HFFc6 (cell line): ENCODE measurements at places on chromosomes 1 and 21. TPM values are rescaled to one million over a fixed set of nuclear protein-coding genes. Genes with fewer than 3 reads are reported as not detected.

The MFAP2 gene
- 34.5 to 52.6 TPM (median 39.6 TPM) in 3 replicates for total RNA-seq

The HMCN1 gene
- total RNA-seq = 0.69 to 1.3 TPM (median 1.3 TPM) in 3 replicates

The SORT1 gene
- total RNA-seq = 51.6 to 78.3 TPM (median 53.5 TPM) in 3 replicates

The S100B gene
- total RNA-seq = not detected in 3 replicates

GRCh38 chr1:108961198-108961597 is 2.1 kb downstream of the CLCC1 start:
- peaks cover 3% of the 10 kb centered on the region; the same call in 1 of the 2 replicates for H3K27me3 ChIP-seq
- H3K4me3 ChIP-seq = no peak overlapping the region
- peaks cover 19% of the 10 kb centered on the region for H3K36me3 ChIP-seq

DNA sequence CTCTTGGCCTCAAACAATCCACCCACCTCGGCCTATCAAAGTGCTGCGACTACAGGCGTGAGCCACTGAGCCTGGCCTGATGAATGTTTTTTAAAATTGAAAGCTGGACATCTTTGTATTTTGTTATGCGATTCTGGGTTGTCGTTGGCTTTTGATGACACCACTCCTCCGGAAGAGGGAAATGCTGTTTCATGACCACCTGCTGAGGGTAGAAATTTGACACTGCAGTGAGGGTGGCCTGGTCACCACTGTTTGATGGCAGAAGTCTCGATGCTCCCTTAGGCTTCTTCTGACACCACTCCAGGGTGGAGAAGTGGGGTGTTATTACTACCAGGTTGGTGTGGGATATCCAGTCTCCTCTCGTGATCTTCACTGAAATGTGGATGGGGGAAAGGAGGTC is 357.2 kb downstream of the RGS7 start:
- peaks cover 5% of the 10 kb centered on the region for H3K27me3 ChIP-seq
- H3K4me1 ChIP-seq = peaks cover 15% of the 10 kb centered on the region
- H3K4me3 ChIP-seq = no peak overlapping the region
- no peaks in the 10 kb centered on the region for H3K36me3 ChIP-seq

DNA sequence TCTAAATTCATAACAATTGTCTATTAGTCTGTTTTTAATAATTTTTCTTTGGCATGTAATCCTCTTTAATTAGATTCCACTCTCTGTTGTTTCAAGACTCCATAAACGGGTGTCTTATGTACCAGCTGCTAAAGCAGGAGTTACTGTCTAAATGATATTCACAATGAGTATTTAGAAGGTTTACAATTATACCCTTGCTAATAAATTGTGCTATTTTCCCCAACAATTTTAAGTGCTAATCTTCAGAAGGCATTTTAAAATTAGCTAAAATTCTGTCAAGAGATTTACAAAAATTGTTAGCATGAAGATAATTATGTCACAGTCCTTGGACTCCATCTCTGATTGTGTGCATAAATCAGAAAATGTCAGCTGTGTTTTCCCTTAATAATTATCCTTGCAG is 83.7 kb downstream of the DPYD start:
- H3K4me1 ChIP-seq = peaks cover 38% of the 10 kb centered on the region
- no peak overlapping the region for H3K27ac ChIP-seq
- DNase-seq = no peak
- no peak overlapping the region for H3K4me3 ChIP-seq
- H3K36me3 ChIP-seq = peaks cover 4% of the 10 kb centered on the region; the same call in 1 of the 2 replicates

- no peak for DNase-seq
- no peak within 1 kb of the TSS for H3K27ac ChIP-seq
- H3K36me3 ChIP-seq = no peaks in the 10 kb centered on the region
- H3K27me3 ChIP-seq = peaks cover 6% of the 10 kb centered on the region
- H3K4me3 ChIP-seq = no peak within 1 kb of the TSS
- H3K4me1 ChIP-seq = peaks cover 5% of the 10 kb centered on the region; the same call in 1 of the 2 replicates
Observed at GRCh38 chr1:161069731-161070270, at the start of gene ARHGAP30. Gene ARHGAP30 (minus strand): TSS chr1:161069891. CDS start chr1:161069624, 267 bp downstream.

DNA sequence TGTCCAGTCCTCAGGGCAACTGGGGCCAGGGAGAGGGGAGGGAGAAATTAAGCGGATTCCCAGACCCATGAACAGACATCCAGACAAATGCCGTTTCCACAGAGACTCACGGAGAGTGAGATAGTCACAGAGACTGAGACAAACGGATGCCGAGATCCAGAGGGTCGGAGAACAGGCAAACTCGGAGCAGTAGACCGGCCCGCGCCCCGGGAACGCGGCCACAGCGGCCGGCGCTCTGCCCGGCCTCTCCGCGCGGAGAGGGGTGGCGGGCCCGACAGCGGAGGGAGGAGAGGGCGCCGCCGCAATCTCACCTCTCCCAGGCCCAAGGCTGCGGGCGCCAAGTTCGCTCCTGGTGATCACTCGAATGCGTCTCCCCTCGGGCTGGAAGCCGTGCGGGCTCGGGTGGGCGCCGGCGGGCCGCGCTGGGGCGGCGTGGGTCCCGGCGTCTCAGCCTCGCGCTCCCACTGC is 831 bp upstream of the FOXD2 start:
- no peaks in the 10 kb centered on the region; the same call in 1 of the 2 replicates for H3K27me3 ChIP-seq
- peak overlapping the region; percentile 92 for H3K4me3 ChIP-seq
- peak; percentile 8 for DNase-seq
- no peaks in the 10 kb centered on the region for H3K36me3 ChIP-seq
- H3K4me1 ChIP-seq = peaks cover 37% of the 10 kb centered on the region
- peak overlapping the region; percentile 80 for H3K27ac ChIP-seq

DNA sequence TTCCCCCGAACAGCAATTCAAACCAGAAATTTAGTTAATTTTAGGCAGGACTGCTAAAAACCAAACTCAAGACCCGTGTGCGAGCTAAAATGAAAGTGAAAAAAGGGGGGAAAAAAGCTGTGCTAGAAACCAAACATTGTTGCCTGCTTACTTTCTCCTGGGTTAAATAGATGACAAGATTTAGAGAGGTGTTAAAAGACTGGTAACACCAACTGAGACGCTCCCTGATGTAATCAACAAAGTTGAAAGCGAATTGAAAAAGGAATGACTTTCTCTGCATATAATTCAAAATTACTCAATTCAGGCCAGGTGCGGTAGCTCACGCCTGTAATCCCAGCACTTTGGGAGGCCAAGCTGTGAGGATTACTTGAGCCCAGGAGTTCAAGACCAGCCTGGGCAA is 6.8 kb downstream of the CDCA8 start:
- no peak overlapping the region for H3K4me3 ChIP-seq
- no peak for DNase-seq
- no peaks in the 10 kb centered on the region for H3K27me3 ChIP-seq
- no peak overlapping the region for H3K27ac ChIP-seq
- H3K36me3 ChIP-seq = peaks cover 39% of the 10 kb centered on the region

DNA sequence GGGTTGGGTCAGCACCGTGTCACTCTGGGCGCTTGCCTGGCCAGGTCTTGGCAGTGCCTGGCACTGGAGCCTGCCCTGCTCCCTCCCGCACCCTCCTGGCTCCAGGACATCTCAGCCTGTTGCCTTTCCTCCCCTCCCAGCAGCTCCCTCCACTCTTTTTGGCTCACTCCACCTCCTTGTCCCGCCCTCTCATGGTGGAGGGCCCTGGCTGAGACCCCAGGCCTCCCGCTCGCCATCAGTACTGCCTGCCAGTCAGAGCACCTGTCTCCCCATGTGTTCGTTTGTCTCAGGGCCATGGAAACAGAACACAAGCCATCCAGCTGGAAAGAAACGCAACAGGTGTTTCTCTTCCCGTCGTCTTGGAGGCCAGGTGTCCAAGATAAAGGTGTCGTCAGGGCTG is 61.0 kb downstream of the B3GALT5 start:
- peaks cover 12% of the 10 kb centered on the region; the same call in 1 of the 2 replicates for H3K4me1 ChIP-seq
- H3K4me3 ChIP-seq = no peak overlapping the region
- DNase-seq = no peak

DNA sequence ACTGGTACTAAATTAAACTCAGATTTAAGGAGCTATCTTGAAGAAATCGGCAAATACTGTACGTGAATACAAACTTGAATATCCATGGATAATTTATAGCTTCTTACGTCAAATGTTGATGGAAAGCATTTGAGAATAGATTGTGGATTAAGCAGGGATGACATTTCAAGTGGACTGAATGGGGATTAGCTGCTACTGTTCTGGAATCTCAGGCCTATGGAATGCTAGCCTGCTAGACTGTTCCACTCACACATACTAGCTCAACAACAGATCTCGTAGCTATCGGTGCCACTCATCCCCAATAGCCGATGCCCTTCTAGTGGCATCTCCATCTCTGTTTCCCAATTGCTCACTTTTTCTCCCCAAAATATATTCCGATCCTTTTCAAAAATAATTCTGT is 62.0 kb upstream of the USP25 start:
- H3K27me3 ChIP-seq = no peaks in the 10 kb centered on the region
- no peak overlapping the region for H3K27ac ChIP-seq
- peaks cover 29% of the 10 kb centered on the region for H3K4me1 ChIP-seq
- DNase-seq = no peak
- H3K4me3 ChIP-seq = no peak overlapping the region

GRCh38 chr1:5847013-5847659 is 145.1 kb downstream of the NPHP4 start:
- no peaks in the 10 kb centered on the region for H3K36me3 ChIP-seq
- H3K27ac ChIP-seq = no peak overlapping the region
- peaks cover 11% of the 10 kb centered on the region for H3K27me3 ChIP-seq
- no peaks in the 10 kb centered on the region for H3K4me1 ChIP-seq

GRCh38 chr1:245751116-245751515 is 596.3 kb downstream of the KIF26B start:
- peak; percentile 49 for DNase-seq
- peaks cover 38% of the 10 kb centered on the region for H3K36me3 ChIP-seq
- H3K4me3 ChIP-seq = 0 out of 2 replicates have a peak overlapping the region, but pooled peaks have one; percentile 7
- peak overlapping the region; percentile 20; the same call in 1 of the 2 replicates for H3K27ac ChIP-seq
- H3K27me3 ChIP-seq = peaks cover 2% of the 10 kb centered on the region

GRCh38 chr1:2033165-2033564 is 14.0 kb downstream of the GABRD start:
- H3K4me1 ChIP-seq = no peaks in the 10 kb centered on the region
- no peaks in the 10 kb centered on the region; the same call in 1 of the 2 replicates for H3K36me3 ChIP-seq
- no peak overlapping the region for H3K27ac ChIP-seq
- DNase-seq = no peak
- no peak overlapping the region for H3K4me3 ChIP-seq

GRCh38 chr1:30899577-30900389 is 8.8 kb downstream of the SDC3 start:
- no peaks in the 10 kb centered on the region for H3K36me3 ChIP-seq
- H3K27ac ChIP-seq = no peak overlapping the region
- H3K4me1 ChIP-seq = peaks cover 36% of the 10 kb centered on the region
- no peak for DNase-seq
- H3K4me3 ChIP-seq = no peak overlapping the region

DNA sequence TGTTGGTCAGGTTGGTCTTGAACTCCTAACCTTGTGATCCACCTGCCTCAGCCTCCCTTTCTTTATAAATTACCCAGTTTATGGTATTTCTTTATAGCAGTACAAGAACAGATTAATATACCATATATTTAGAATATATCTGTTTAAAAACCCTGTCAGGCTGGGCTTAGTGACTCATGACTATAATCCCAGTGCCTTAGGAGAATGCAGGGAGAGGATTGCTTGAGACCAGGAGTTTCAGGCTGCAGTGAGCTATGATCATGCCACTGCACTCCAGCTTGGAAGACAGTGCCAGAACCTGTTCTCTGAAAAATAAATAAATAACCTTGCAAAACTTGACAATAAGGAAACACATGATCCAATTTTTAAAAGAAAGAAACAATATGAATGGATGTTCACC is 43.9 kb downstream of the ZNF684 start:
- H3K4me1 ChIP-seq = no peaks in the 10 kb centered on the region
- no peaks in the 10 kb centered on the region for H3K36me3 ChIP-seq
- DNase-seq = peak; percentile 4

- H3K4me3 ChIP-seq = no peak overlapping the region
- DNase-seq = no peak
- peaks cover 10% of the 10 kb centered on the region for H3K36me3 ChIP-seq
- H3K27ac ChIP-seq = no peak overlapping the region
- peaks cover 27% of the 10 kb centered on the region for H3K4me1 ChIP-seq
Observed at GRCh38 chr21:37208741-37209225, 58.4 kb downstream of the VPS26C start.

GRCh38 chr1:26858891-26859640 is 3.9 kb upstream of the SFN start:
- no peak for DNase-seq
- H3K4me3 ChIP-seq = no peak overlapping the region
- no peak overlapping the region for H3K27ac ChIP-seq

GRCh38 chr1:229088711-229089110 is 182.2 kb upstream of the RAB4A start:
- H3K4me1 ChIP-seq = no peaks in the 10 kb centered on the region
- H3K27me3 ChIP-seq = peaks cover 1% of the 10 kb centered on the region
- no peak overlapping the region for H3K4me3 ChIP-seq
- no peak overlapping the region for H3K27ac ChIP-seq

- no peak overlapping the region; the same call in 1 of the 2 replicates for H3K27ac ChIP-seq
- H3K4me3 ChIP-seq = no peak overlapping the region
- no peaks in the 10 kb centered on the region for H3K27me3 ChIP-seq
- DNase-seq = peak; percentile 21
Observed at GRCh38 chr1:40736085-40736531, 44.6 kb downstream of the NFYC start.

- peaks cover 2% of the 10 kb centered on the region for H3K27me3 ChIP-seq
- peaks cover 11% of the 10 kb centered on the region; the same call in 1 of the 2 replicates for H3K36me3 ChIP-seq
- peaks cover 10% of the 10 kb centered on the region for H3K4me1 ChIP-seq
- DNase-seq = no peak
Observed at GRCh38 chr1:184078564-184079249, 27.2 kb downstream of the TSEN15 start.

- peaks cover 1% of the 10 kb centered on the region for H3K27me3 ChIP-seq
- H3K4me3 ChIP-seq = peak overlapping the region; percentile 78
- H3K27ac ChIP-seq = peak overlapping the region; percentile 98
- DNase-seq = peak; percentile 94
Observed at GRCh38 chr1:18926315-18927081, 24.1 kb upstream of the ALDH4A1 start.

GRCh38 chr1:30327370-30328099 is 395.9 kb downstream of the MATN1 start:
- no peak overlapping the region for H3K4me3 ChIP-seq
- H3K4me1 ChIP-seq = no peaks in the 10 kb centered on the region
- no peak for DNase-seq
- H3K27me3 ChIP-seq = peaks cover 4% of the 10 kb centered on the region
- no peak overlapping the region for H3K27ac ChIP-seq

GRCh38 chr21:29550205-29550604 is 251.5 kb downstream of the BACH1 start:
- H3K27ac ChIP-seq = no peak overlapping the region
- peaks cover 7% of the 10 kb centered on the region for H3K4me1 ChIP-seq
- H3K4me3 ChIP-seq = no peak overlapping the region
- no peaks in the 10 kb centered on the region for H3K27me3 ChIP-seq
- DNase-seq = no peak

DNA sequence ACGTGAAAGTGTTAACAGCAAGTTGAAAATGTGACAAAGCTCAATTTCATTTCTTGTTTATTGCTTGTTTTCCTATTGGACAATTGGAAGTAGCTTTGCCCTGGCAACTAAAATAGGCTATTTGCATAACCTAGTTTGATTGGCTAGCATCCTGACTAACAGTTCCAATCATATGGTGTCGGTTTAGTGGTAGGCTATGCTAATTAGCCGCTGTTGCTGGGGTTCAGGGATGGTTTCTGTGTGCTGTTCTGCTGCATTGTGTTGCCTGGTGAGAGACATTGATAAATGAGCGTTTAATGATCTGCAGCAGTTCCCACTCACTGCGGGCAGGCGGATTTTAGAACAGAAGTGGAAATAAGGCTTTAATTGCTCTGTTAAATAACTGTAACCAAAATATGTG is 68.5 kb downstream of the DYRK1A start:
- H3K4me3 ChIP-seq = no peak overlapping the region
- peaks cover 26% of the 10 kb centered on the region for H3K4me1 ChIP-seq
- H3K27ac ChIP-seq = no peak overlapping the region
- peaks cover 28% of the 10 kb centered on the region for H3K36me3 ChIP-seq
